Islet precursor cell (in vitro differentiated cells): ENCODE measurements at places on chromosomes 3 and 15.

DNA sequence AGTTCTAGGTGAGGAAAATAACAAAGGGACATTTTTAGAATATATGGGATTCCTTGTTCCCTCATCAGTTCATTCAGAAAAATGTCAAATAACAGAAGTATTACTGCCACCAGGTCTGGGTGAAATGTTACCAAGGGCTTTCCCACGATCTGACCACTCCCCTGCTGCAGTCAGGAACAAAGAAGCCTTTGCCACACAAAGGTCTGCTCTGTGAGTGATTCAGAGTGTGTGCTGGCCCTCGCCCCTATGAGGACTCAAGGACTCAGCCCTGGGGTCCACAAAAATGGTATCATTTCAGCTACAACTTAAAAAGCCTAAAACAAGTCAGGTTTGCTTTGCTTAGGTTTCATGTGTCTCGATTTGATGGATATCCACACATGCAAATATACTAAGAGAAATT, 5.0 kb downstream of the MKRN3 start:
- DNase-seq: peak; percentile 78

GRCh38 chr3:9401986-9402385, 4.6 kb downstream of the SETD5 start:
- DNase-seq: no peak

DNA sequence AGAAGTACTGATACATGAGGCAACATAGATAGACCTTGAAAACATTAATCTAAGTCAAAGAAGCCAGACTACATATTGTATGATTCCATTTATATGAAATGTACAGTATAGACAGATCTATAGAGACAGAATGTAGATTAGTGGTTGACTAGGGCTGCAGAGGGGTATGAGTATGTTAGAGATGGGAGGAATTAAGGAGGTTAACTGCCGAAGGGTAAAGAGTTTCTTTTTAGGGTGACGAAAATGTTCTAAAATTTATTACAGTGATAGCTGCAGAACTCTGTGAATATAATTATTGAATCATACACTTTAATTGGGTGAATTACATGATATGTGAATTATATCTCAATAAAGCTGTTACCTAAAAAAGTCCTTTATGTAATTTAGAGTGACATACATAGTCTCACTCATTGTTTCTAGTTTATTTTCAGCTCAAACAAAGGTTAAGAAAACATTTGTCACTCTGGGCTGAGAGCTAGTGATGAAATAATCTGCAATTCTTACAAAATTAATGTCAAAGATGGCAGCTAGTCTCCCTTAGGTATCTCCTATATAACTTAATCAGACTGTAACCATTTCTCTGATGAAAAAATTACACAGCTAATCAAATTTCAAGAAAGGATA, 61.4 kb downstream of the DENND4A start:
- no peak for DNase-seq

GRCh38 chr3:144241404-144241803, 269.8 kb downstream of the DIPK2A start:
- no peak for DNase-seq

GRCh38 chr15:75347222-75348033, 589 bp downstream of the NEIL1 start:
- peak; percentile 74 for DNase-seq

GRCh38 chr3:142993958-142994442, 7.4 kb upstream of the U2SURP start:
- DNase-seq: peak; percentile 67

GRCh38 chr3:32077260-32078084, 28.9 kb upstream of the GPD1L start:
- no peak for DNase-seq

GRCh38 chr3:129485721-129486663, 42.4 kb upstream of the RHO start:
- DNase-seq: peak; percentile 98

DNA sequence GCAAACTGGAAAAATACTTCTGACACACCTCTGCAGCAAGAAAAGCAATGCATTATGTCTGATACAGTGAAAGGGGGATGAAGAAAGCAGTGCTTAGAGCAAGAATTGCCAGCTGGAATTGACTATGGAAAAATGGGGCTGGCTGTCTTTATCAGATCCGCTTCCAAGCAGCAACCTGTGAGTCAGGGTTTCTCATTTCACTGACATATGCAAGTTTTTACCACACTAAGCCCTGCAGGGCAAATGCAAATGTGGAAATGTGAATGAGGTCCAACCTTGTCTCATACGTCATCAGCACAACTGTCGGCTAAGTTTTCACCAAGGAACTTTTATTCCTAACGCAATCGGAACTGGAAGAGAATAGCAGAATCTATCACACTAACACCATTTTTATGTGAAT, 172.5 kb upstream of the GADL1 start:
- peak; percentile 86 for DNase-seq

GRCh38 chr15:67219288-67219687, 35.2 kb downstream of the AAGAB start:
- no peak for DNase-seq

GRCh38 chr3:167657684-167658225, 4.0 kb upstream of the WDR49 start:
- no peak for DNase-seq

- DNase-seq: no peak
These were observed 120.0 kb downstream of the DUT start for GRCh38 chr15:48451241-48451640.

DNA sequence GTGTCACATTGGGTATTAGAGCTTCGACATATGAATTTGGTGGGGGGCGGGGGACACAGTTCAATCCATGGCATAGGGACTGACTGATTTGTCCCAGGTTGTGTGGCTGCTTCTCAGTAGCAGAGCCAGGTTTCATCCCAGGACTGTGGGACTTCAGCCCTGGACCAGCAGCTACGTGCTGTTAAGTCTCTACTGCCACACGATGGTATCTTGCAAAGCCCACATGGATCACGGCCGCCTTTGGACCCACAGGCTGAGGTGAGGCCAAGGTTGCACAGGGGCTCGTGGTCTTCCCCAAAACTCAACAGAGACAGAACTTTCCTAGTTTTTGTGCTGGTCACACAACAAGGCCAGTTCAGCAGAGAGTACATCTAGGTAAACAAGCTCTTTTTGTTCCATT, 97.4 kb downstream of the LRRK1 start:
- peak; percentile 31 for DNase-seq

DNA sequence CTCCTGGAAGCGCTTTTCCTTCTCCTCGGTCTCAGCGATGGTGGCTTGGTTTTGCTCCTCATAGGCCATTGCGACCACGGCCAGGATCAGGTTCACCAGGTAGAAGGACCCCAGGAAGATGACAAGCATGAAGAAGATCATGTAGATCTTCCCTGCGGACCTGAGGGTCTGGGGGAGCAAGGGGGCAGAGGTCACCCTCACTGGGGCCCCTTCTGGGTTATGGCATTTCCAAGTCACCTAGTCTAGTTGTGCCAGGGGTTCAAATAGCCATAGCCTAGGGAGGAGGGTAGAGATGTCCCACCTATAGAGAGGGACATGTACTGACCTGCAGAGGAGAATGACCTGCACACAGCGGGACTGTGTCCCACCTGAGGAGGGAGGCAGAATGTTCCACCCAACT, 43.5 kb downstream of the SCN5A start:
- no peak for DNase-seq

- no peak for DNase-seq
These were observed 4.7 kb downstream of the NCKIPSD start for GRCh38 chr3:48680811-48681540.

DNA sequence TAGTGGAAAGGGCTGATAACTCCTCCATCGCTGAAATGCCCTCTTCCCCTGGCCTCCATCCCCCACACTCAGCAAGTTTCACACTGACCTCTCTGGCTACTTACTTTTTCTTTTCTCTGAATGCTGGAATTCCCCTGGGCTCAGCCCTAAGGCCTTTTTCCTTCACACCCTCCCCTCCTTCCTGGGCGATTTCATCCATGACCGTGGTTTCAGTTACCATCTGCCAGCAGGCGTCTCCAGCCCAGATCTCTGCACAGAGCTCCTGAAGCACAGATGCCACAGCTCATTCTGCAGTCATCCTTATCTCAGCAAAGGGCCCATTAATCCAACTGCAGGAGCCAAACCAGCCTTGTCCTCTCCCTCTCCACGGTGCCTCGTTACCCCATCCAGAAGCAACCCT, 114.0 kb downstream of the RFTN1 start:
- DNase-seq: peak; percentile 89

GRCh38 chr15:95018888-95019545, 787.7 kb downstream of the MCTP2 start:
- peak; percentile 86 for DNase-seq

DNA sequence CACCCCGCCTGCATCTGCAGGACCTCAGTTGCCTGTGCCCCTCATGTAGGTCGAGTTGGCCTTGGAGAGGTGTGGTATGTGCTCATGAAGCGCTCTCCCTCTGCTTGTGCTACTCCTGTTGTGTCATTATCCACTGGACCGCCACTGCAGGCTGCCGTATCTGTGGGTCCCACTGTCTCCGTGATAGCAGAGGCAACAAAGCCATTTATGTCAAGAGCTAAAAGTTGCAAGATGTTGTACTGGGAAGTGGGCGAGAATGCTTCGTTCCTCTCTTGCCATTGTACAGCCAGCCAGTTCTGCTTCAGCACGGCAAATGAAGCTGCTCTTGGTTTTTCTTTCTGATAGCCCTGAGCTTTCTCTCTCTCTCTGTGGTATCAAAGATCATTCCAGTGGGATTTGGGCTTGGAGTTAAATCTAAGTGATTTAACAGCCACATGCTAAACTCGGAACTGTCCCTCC, 89.0 kb downstream of the TMEM212 start:
- no peak for DNase-seq

DNA sequence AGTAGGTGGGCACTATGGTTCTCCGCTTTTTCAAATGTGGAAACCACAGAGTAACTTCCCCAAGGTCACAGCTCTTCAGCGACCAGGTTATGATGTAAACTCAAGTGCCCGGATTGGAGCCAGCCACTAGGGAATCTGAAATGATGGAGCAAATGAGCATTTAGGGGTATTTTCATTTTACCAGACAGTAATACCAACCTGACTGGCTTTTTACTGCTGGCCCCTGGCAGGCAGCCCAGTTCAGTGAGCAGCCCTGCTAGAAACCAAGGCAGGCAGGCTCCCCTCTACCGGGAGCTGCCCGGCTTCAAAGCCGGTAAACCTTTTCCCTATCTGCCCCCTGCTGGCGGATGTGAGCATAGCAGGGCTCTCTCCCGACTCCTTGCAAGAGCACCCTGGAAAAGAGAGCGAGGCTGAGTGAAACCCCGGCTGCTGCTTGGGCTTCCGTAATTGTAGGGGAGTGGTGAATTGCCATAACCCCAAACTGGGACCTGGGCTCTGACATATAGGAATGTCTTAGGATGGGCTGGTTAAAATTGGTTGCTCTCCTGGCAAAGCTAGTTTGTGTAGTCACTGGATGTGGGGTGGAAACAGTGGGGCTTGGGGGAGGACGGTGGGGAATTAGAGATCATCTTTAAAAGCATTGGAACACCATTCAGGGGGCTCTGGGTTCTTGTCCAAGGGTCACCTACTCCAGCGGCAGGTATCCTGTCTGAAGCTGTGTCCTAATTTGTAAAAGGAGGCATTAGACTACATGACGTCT, 98.0 kb upstream of the TNFAIP8L3 start:
- DNase-seq: peak; percentile 93

- DNase-seq: peak; percentile 74
These were observed at the start of gene IL20RB for GRCh38 chr3:136957751-136958288. Gene IL20RB (plus strand): TSS chr3:136957983. CDS start chr3:136958114, 131 bp downstream.

DNA sequence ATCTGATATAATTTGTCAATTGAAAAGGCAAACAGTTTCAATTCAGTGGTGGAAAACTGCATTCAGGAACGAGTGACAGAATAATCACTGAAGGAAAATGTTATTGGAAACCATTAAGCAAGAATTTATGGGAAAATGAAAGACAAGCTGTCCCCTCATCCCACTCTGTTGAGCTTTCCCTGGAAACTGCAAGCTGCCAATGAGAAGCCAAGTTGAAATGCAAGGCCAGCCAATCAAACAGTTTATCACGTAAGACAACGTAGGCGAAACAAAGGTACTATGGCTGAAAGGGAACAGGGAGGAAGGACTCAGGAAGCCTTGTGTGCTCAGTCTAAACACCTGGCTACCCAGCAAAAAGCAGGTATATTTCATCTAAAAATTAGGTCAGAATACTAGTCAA, 187.9 kb upstream of the ATP10A start:
- DNase-seq: no peak

DNA sequence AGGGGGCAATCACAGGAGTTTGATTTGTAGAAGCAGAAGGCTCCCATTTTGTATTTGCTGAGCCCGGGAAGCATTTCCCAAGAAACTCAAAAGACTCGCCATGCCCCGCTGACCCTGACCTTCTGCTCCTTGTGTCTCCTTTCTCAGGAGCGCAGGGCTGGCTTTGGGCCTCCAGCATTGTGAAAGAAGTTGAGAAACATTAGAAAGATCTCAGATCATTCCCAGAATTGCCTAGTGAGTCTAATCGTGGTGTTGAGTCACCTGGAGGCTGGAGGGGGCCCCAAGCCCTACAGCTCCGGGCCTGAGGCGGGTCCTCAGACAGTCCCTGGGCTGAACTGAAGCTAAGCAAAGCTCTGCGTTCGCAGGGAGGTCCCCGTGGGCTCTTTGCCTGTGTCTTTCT, 10.9 kb upstream of the PIGZ start:
- peak; percentile 44 for DNase-seq

DNA sequence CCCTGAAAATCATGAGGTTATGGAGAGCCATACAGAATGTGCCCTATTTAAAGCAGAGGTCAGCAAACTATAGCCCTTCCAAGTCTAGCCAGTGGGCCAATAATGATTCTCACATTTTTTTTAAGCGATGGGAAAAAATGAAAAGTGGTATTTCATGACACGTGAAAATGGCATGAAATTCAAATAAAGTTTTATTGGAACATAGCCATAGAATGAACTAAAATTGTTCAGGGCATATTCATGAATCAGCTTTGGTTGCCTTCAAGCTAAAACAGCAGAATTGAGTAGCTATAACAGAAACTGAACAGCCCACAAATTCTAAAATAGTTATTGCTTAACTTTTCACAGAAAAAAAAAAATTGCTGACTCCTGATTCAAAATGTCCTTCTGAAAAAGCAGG, 104.5 kb downstream of the TFG start:
- no peak for DNase-seq

DNA sequence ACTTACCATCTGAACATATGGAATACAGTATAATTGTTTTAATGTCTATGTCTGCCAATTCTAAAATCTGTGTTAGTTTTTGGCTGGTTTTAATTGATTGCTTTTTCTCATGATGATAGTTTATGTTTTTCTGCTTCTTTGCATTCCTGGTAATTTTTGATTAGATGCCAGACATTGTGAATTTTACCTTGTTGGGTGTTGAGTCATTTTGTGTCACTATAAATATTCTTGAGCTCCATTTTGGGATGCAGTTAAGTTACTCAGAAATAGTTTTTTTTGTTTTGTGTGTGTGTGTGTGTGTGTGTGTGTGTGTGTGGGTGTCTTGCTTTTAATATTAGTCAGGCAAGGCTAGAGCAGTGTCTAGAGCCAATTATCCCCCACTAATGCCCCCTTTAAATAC, 818.8 kb upstream of the NR2F2 start:
- no peak for DNase-seq

DNA sequence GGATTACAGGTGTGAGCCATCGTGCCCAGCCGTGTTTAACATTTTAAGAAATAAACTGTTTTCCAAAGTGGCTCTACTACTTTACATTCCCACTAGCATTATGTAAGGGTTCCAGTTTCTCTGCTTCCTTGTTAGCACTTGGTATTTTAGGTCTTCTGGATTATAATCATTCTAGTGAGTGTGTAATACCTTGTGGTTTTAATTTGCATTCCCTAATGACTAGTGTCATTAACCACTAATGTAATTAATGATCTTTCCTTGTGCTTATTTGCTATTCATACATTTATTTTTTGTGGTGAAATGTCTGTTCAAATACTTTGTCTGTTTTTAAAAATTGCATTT, 30.7 kb downstream of the ARIH2 start:
- no peak for DNase-seq
